T-helper 1 cell (primary cell): ENCODE measurements at places on chromosomes 7 and 10.

GRCh38 chr7:1651031-1651446 is 19.0 kb upstream of the ELFN1 start:
- DNase-seq: no peak

DNA sequence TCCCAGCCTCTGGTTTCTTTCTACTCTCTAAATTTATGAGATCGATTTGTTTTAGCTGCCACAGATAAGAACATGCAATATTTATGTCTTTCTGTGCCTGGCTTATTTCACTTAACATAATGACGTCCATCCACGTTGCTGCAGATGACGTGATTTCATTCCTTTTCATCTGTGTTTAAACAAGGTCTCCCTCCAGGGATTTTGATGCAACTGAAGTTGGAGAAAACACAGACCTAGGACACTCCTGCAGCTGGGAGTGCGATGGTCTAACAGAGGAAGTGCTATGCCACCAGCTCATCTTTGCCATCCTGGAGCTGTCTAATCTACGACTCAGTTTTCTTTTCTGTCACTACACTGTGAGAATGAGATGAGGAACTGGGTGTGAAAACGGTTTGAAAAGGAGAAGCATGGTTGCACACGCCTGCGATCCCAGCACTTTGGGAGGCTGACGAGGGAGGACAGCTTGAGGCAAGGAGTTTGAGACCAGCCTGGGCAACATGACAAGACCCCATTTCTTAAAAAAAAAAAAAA is 1.5 kb upstream of the KCTD7 start:
- no peak for DNase-seq

DNA sequence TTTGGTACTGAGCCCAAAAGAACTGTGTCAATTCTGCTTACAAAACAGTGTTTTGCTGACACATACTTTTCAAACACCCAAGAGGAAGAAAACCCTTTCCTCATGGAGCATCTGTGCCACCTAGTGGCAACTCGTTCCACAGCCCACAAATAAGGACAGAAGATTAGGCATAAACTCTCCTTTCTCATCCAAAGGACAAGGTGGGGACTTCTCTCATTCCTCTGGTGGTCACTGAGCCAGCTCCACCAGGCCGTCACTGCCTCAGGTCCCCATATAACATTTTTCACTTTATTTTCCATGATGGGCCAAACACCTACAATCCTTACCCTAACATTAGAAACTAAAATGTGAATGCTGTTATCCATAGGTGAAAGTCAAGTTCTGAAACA is 76.9 kb downstream of the RNF216 start:
- peak; percentile 76 for DNase-seq

DNA sequence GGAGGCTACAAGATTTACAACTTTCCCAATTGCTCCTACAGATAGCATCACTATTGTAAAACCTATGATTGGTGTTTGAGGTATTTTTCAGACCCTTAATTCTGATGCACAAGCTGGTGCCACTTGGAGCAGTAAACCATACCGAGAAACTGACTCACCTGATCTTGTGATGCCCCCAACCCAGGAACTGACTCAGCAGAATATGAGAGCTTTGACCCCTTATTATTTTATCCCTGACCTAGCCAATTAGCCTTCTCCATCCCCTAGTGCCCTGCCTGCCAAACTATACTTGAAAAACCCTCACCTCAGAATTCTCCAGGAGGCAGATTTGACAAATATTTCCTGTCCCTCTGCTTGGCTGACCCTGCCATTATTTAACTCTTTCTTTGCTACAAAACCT is 585.9 kb upstream of the GHITM start:
- no peak for DNase-seq

GRCh38 chr7:124840435-124840834 is 74.8 kb upstream of the GPR37 start:
- DNase-seq: no peak

- no peak for DNase-seq
Observed at GRCh38 chr7:100693312-100694097, 545 bp downstream of the GIGYF1 start.

GRCh38 chr10:23079700-23080099 is 15.7 kb upstream of the MSRB2 start:
- no peak for DNase-seq

DNA sequence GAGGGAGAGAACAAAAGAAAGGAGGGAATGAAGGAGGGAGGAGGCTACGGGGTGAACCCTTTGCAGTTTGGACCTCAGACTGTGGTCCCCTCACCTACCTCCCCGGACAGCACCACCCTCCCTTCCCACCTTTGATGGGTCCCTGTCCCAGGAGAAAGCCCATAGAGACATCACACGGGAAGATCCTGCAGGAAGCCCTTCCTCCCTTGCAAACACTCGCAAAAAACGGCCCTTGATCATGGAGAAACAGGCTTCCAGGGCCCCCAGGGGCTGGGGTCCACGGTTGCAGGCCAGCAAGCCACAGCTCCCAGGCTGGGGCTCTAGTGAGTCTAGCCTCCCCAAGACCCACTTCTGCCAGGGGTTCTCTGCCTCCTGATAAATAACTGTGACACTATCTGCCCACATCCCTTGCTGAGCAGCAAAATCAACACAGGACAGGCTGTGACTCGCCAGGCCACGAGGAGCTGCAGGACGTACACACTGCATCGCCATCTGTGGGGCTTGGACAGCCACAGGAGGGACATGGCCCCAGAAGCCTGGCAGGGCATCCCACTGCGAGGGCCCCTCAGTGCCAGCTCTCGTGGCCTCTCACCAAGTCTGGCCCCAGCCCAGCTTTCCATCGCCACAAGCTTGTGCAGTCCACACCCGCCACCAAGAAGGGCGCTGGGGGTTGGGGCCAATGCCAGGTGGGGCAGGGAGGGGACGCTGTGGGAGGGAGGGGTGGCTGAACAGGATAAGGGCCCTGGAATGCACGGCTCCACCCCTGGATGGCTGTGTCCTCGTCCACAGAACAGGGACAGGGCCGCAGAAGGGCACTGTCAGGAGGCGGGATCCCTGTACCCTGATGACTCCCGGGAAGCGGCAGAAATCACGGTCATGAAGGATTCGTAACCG is 34.2 kb downstream of the PDGFA start:
- DNase-seq: no peak

- no peak for DNase-seq
Observed at GRCh38 chr7:91912494-91912893, 28.2 kb upstream of the AKAP9 start.

DNA sequence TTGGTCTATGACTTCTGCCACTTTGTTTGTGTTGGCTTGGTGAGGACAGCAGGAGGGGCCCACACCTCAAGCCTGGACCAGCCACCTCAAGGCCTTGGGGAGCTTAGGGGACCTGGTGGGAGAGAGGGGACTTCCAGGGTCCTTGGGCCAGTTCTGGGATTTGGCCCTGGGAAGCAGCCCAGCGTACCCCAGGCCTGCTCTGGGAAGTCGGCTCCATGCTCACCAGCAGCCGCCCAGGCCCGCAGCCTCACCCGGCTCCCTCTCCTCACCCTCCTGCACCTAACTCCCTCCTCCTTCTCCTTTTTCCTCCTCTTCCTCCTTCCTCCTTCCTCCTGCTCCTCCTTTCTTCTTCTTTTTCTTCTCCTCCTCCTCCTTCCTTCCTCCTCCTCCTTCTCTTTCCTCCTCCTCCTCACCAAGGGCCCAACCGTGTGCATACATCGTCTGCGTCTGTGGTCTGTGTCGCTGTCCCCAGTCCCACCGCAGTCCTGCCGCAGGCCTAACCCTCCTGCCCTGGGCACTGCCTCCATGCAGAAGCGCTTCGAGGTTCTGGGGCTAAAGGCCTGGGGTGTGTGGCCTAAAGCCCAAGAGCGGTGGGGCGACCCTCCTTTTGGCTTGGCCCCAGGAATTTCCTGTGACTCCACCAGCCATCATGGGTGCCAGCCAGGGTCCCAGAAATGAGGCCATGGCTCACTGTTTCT is 5.3 kb downstream of the EN2 start:
- DNase-seq: no peak

DNA sequence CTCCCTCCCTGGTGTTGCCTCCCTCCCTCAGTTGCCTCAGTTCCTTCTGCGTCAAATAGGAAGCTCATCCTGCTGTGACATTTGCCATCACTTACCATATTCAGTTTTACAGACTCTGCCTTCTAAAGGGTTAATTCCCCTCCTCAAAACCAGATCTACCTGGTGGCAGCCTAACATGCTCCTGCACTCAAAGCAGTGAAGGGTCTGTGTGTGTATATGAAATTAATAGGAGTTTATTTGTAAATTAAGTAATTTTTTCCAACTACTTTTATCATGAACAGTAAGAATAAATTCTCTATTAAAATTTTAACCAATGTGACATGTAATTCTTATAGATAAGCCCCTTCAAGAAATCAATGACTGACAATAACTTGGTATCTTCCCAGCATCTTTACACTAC is 158.6 kb upstream of the INSYN2A start:
- DNase-seq: no peak

- no peak for DNase-seq
Observed at GRCh38 chr10:11304906-11305585, 287.4 kb downstream of the CELF2 start.

DNA sequence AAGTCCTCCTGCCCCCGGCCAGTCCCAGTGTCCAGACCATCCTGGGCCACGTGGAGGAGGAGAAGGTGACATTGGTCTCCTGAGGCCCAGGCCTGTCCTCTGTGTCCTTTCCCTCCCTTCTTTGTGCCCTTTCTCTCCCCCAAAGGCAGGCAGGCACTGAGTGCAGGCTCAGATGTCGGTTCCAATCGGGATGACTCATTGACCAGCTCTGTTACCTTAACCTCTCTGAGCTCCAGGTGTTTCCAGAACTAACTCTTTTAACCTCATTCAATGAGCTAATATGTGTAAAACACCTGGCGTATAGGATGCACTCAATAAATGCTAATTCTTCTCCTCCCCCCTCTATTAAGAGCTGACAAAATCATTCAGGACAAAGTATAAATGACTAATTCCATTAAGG is 25.7 kb downstream of the MACROH2A2 start:
- DNase-seq: no peak

DNA sequence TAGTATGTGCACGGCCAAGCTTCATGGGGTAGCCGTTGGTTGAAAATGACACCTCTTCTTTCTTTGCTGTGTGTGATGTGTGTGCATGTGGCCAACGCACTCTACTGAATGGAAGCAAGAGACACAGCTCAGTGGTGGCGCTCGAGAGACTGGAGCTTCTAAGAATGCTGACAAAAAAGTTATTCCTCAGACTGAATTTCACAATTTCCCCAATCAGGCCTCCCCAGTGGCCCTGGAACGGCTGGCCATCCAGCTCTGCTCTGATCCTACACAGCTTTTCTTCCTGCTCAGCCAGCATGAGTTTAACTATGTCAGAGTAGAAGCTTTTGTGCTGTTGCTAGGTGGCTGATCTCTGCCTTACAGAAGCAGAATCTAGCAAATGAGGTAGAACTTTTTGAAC is 186.7 kb upstream of the PLXDC2 start:
- no peak for DNase-seq

DNA sequence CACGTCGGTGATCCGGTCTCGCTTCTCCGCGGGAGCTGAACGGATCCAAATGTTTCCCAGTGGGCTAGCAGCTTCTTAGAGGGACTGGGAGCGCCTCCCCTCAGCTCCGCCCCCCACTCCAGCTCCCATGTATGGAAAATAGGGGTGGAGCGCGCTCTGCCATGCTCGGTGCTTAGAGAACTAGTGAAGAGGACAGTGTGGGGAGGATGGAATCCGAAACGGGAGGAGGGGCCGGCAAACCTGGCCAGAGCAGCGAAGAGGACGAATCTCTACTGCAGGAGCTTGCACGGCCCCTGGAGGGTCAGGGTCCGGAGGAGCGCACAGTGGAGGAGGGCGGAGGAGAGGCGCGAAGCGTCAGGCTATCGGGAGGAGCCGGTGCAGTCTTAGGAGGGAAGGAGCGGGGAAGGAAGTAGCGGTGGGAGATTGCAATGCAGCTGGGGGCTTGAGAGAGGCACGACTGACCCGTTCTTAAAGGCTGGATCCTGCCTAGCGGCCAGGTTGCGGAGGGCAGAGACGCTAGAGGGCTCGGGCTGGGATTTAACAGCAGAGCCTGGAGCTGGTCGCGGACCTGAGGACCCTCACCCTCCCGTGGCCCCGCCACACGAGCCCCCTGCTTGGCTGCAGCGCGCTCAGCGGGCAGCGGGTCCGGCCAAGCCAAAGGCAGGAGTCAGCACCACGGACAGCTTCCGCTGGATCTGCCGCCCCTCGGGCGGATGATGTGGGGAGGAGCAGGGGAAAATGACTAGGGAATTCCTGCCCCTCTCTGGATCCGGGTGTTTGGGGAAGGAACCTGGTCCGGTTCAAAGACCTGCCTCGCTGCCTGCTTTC is at the start of gene PRLHR:
PRLHR (minus strand) TSS at position 51 of the 828 bp plus-strand sequence. CDS start 404 bp downstream, outside the sequence.
- no peak for DNase-seq

- DNase-seq: no peak
Observed at GRCh38 chr10:112126901-112127300, 56.7 kb downstream of the GPAM start.

- peak; percentile 11 for DNase-seq
Observed at GRCh38 chr10:35336921-35337823, 863 bp downstream of the CCNY start.

- DNase-seq: no peak
Observed at GRCh38 chr10:44951576-44952226, 7.9 kb upstream of the RASSF4 start.

DNA sequence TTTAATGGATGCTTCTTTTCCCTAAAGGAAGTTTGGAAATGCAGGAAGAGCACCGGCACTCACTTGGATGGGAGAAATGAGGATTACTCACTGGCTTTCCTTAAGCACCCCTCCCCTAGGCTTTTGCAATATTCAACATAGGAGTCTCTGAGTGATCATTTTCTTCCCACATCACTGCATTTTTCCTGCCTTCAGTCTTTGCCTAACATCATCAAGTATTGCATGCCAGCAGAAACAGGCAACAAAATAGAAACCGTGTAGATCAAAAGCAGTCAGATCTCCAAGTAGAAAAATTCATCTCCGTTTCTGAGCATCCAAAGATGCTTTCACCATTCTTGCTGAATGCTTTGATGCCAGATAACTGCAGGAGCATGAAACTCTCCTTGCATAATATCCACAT is 119.9 kb downstream of the ADCYAP1R1 start:
- DNase-seq: no peak

GRCh38 chr7:73831834-73832651 is 1.2 kb downstream of the CLDN4 start:
- DNase-seq: no peak

DNA sequence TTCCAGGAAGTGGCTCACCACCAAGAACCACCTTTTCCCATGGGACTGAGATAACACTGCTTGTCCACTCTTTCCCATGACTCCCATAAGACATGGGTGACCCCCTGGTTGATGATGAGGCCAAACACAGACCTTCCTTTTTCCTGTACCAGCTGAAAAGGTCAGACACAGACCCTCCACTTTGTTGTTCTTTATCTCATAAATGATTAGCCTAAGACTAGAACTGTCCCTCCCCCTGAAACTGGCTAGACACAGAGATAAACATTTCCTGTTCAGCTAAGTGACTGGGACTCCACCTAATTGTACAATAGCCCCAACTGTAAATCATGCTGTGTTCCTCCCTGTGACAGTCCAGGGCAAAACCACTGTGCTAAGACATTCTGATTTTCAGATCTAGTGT is 8.2 kb upstream of the NRG3 start:
- no peak for DNase-seq
